Cardiac atrium fibroblast (primary cell): ENCODE measurements at places on chromosomes 3 and 15. TPM values are rescaled to one million over a fixed set of nuclear protein-coding genes. Genes with fewer than 3 reads are reported as not detected.

P4HTM gene
- 22.6 and 26.2 TPM in 2 replicates for total RNA-seq

ZNF80 gene
- not detected in 2 replicates for total RNA-seq

WDR93 gene
- not detected in 2 replicates for total RNA-seq

ATP13A5 gene
- not detected in 2 replicates for total RNA-seq
